T-helper 17 cell (primary cell): ENCODE measurements at places on chromosomes 7 and 10. TPM values are rescaled to one million over a fixed set of nuclear protein-coding genes. Genes with fewer than 3 reads are reported as not detected.

DNA sequence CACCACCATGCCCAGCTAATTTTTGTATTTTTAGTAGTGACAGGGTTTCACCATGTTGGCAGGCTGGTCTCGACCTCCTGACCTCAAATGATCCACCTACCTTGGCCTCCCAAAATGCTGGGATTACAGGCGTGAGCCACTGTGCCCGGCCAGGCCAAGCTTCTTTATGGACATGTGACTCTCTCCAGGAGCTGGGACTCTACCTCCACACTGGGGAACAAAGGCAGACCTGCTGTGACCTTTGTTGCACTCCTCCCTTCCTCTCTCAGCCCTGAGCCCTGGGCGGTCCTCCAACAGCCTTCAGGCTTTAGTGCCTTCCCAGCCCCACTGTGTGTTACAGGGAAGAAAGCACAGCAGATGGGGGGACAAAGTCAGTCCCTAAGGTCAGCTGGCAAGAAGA lies 55.0 kb upstream of the DUSP5 start:
- no peak overlapping the region for H3K27ac ChIP-seq
- no peaks in the 10 kb centered on the region for H3K27me3 ChIP-seq
- DNase-seq = no peak
- H3K4me3 ChIP-seq = no peak overlapping the region

- DNase-seq = no peak
- no peaks in the 10 kb centered on the region for H3K27me3 ChIP-seq
- peaks cover 15% of the 10 kb centered on the region for H3K36me3 ChIP-seq
- peaks cover 11% of the 10 kb centered on the region for H3K4me1 ChIP-seq
- peak overlapping the region; percentile 81 for H3K27ac ChIP-seq
Measured at GRCh38 chr7:66142996-66143395, 28.3 kb downstream of the CRCP start.

The PNLIPRP1 gene
- total RNA-seq = not detected

DNA sequence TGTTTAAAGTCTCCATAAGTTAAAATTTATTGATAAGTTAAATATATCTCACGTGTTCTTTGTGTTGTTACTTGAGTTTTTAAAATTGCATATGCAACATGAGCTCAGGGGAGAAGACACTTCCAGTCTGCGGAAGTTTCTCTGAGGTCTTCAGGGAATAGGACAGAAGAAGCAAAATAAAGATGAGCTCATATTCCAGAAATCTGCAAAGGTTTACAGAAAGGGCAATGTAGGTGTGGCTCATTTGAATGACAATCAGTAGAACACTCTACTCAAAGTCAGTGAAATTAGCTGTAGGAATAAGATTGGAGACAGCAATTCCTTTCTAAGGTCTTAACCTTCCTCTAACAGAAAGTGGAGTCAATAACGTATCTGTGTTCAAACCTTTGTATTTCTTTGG lies 53.7 kb downstream of the CACNA2D1 start:
- no peak overlapping the region for H3K27ac ChIP-seq
- no peaks in the 10 kb centered on the region for H3K36me3 ChIP-seq
- no peaks in the 10 kb centered on the region for H3K4me1 ChIP-seq

The FAM221A gene
- 4.8 TPM for total RNA-seq

DNA sequence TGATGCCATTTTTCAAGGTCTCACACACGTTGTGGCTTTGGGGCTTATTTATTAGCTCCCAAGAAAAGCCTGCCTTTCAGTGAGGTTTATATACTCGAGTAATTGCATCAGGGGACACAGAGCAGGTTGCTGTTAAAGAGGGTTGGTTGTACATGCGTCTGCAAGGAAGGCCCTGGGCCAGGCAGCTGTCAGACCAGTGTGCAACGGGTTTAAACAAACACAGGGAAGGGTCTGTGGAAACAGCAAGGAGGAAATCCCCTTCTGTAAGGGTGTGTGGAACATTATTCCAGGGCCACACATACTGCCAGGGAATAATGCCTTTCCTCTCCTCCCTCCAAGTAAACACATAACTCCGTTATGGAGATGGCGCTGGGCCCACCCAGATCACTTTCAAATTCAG lies 1.7 kb upstream of the CHST15 start:
- H3K36me3 ChIP-seq = no peaks in the 10 kb centered on the region
- no peak for DNase-seq
- peaks cover 59% of the 10 kb centered on the region for H3K27me3 ChIP-seq
- no peak overlapping the region for H3K27ac ChIP-seq
- no peak overlapping the region for H3K4me3 ChIP-seq

DNA sequence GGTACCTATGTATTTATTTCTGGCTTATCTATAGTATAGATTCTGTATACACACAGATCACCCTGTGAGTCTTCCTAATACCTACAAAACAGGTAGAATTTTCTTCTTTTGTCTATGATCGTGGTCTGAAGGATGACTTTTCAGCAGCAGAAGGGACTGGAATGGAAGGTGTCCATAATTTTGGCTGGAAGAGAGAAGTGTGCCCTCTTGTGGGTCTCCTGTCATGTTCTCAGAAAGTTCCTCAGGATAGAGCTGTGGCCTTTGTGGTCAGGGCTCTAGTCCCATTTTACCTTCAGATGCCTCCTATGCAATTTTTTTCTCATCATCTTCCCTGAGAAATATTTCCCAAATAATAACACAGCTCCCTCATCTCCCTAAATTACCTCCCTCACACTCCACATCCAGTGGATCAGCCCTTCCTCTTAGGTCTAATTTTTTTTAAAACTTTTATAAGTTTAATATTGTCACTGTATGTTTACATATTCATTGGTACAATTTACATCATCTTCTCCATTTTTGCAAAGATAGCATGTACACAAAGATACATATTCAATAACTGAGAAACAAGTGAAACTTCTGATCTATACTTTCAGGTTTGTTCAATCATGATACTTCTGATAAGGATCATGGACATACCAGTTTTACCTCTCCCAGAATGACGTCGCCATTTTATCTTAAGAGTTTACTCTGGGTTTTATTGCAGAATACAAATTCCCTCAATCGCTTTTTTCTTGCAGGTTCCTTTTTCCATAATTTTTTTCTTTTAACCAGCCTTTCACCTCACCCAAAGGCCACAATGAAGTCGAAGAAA lies 112.7 kb downstream of the REEP3 start:
- no peak overlapping the region for H3K27ac ChIP-seq
- H3K27me3 ChIP-seq = no peaks in the 10 kb centered on the region
- DNase-seq = no peak
- H3K36me3 ChIP-seq = peaks cover 2% of the 10 kb centered on the region
- no peak overlapping the region for H3K4me3 ChIP-seq

- H3K4me1 ChIP-seq = peaks cover 40% of the 10 kb centered on the region
- H3K27me3 ChIP-seq = no peaks in the 10 kb centered on the region
- no peak overlapping the region for H3K4me3 ChIP-seq
Measured at GRCh38 chr10:26436848-26437247, 1.3 kb upstream of the APBB1IP start.

DNA sequence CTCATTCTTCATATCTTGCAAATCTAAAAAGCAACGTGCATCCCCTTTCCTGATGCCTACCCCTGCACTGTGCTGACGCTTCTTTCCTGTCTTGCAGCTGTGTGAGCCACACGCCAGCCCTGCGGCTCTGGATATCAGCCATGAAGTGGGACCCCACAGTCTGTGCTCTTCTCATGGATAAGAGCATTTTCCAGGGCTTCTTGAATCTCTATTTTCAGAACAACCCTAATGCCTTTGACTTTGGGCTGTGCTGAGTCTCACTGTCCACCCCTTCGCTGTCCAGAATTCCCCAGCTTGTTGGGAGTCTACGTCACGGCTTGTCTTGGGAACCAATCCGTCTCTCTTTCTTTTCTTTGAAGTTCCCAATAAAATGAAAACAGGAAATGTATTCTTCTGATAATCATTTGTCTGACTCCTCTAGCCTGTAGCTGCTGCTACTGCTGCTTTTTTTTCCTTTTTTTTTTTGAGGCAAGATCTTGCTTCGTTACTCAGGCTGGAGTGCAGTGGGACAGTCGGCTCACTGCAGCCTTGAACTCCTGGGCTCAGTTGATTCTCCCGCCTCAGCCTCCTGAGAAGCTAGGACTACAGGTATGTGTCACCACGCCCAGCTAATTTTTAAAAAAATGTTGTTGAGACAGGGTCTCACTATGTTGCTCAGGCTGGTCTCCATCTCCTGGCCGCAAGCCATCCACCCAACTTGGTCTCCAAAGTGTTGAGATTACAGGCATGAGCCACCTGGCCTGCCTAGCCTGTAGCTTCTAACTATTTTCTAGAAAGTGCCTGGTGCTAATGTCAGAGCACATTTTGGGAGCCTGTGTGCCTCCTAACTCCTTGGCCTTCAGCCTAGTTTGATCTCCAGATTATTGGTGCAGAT lies 30.3 kb downstream of the GSTO2 start:
- H3K4me3 ChIP-seq = no peak overlapping the region
- DNase-seq = no peak
- peaks cover 3% of the 10 kb centered on the region for H3K36me3 ChIP-seq
- no peak overlapping the region for H3K27ac ChIP-seq

The GRID2IP gene
- total RNA-seq = 0.18 TPM

DNA sequence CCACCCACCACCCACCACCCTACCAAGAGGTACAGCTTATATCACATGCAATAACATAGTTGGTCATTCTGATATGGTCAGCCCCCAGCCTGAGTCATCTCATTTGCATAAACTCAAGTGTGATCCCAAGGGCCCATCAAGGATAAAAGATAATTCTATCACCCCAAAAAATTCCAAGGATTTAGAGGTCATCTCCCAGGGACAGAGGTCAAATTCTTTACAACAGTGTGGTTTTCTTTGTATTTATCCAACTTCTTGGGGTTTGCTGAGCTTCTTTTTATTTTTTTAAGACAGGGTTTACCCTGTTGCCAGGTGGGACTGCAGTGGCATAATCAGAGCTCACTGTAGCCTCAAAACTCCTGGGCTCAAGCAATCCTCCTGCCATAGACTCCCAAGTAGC lies 9.4 kb upstream of the GTPBP10 start:
- H3K27ac ChIP-seq = no peak overlapping the region
- H3K36me3 ChIP-seq = peaks cover 2% of the 10 kb centered on the region
- H3K4me3 ChIP-seq = no peak overlapping the region
- peaks cover 18% of the 10 kb centered on the region for H3K27me3 ChIP-seq
- DNase-seq = no peak

The ECD gene
- total RNA-seq = 50.5 TPM

DNA sequence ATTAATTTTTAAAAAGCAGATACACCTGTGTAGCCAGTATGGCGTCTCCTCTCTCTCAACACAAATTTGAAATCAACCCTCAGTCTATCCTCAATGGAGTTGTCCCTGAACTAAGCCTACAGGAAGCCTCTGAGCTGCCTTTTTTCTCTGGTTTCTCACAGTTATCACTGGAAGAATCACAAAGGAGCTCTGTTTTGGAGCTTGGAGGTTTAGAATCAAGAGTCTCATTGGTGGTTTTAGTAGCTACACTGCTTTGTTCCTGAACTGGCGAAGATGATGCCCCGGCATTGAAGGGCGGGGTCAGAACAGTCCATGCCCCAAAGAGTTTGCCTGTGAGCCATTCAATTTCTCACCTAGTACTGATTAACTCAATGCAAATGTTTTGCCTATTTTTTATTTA lies 16.1 kb upstream of the BTRC start:
- H3K36me3 ChIP-seq = peaks cover 2% of the 10 kb centered on the region
- H3K27me3 ChIP-seq = peaks cover 22% of the 10 kb centered on the region
- no peak overlapping the region for H3K4me3 ChIP-seq

DNA sequence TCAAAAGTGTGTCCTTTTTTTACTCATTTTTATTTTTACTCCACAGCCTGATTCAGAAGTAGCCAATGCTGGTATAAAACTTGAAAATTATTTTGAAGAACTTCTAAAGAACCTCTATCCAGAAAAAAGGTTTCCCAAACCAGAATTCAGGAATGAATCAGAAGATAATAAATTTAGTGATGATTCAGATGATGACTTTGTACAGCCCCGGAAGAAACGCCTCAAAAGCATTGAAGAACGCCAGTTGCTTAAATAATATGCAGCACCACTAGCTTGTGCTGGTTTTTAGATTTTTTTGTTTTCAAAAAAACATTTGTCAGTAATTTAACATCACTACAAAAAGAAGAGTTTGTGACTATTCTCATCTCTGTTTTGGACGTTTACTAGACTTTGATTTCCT lies 116.5 kb downstream of the SVOPL start:
- no peak overlapping the region for H3K4me3 ChIP-seq
- H3K27me3 ChIP-seq = no peaks in the 10 kb centered on the region
- DNase-seq = no peak
- H3K27ac ChIP-seq = no peak overlapping the region
- no peaks in the 10 kb centered on the region for H3K4me1 ChIP-seq

DNA sequence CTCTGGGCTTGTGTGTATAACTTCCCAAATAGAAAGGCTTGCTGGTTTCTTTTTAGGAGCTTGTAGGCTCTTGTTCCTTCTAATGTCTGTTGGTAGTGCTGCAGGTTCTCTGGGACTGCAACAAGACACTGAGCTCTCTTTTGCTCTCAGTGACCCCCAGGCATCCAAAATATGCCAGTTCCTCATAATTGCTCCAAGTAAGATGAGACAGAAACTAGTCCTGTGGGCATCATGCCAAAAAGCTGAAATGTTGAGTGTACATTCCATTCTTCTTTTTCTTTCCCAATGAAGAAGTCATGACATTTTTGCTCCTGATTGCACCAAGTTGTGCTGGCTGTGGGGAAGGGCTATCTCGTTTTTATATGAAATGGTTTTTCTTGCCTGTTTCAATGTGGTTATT lies 7.1 kb upstream of the BTBD16 start:
- no peak overlapping the region for H3K27ac ChIP-seq
- no peaks in the 10 kb centered on the region for H3K36me3 ChIP-seq
- DNase-seq = no peak

GRCh38 chr10:119754936-119755335 lies 29.1 kb downstream of the INPP5F start:
- H3K27me3 ChIP-seq = no peaks in the 10 kb centered on the region
- no peak overlapping the region for H3K27ac ChIP-seq
- H3K4me3 ChIP-seq = no peak overlapping the region
- peaks cover 16% of the 10 kb centered on the region for H3K4me1 ChIP-seq

DNA sequence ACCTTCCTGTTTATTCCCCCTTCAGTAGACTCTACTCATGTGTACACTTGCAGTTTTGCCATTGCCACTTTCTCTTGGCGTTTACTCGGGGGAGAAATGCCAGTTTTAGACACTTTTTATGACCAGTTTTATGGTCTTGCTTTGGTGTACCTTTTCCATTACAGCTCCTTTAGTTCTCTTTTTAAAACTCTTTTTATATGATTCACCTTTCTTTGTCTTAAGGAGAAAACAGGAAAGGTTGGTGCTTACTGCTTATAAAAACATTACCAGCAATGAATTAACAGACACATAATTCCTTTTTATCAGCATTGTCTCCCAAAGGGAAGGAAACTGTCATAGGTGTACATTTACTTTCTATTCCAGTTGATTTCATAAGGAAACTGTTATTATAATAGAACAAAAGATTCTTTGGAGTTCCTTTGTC lies 11.9 kb downstream of the TSPAN13 start:
- H3K36me3 ChIP-seq = peaks cover under 1% of the 10 kb centered on the region
- H3K27me3 ChIP-seq = peaks cover 6% of the 10 kb centered on the region
- no peaks in the 10 kb centered on the region for H3K4me1 ChIP-seq
- no peak overlapping the region for H3K27ac ChIP-seq
- DNase-seq = no peak
- no peak overlapping the region for H3K4me3 ChIP-seq
